ENCODE measurements at places on chromosomes 7 and 10. TPM values are rescaled to one million over a fixed set of nuclear protein-coding genes. Genes with fewer than 3 reads are reported as not detected.

GRCh38 chr10:97676770-97677581 is 10.1 kb downstream of the AVPI1 start:
- no peaks in the 10 kb centered on the region for H3K27me3 ChIP-seq
- peak overlapping the region; percentile 41 for H3K27ac ChIP-seq
- no peak for DNase-seq
- peaks cover 21% of the 10 kb centered on the region for H3K4me1 ChIP-seq
- peaks cover 64% of the 10 kb centered on the region for H3K36me3 ChIP-seq

- no peak for DNase-seq
- no peaks in the 10 kb centered on the region for H3K36me3 ChIP-seq
- no peak overlapping the region for H3K4me3 ChIP-seq
- H3K4me1 ChIP-seq, result peaks cover 32% of the 10 kb centered on the region
Measured at GRCh38 chr7:36563706-36564327, 160.5 kb downstream of the AOAH start.

DNA sequence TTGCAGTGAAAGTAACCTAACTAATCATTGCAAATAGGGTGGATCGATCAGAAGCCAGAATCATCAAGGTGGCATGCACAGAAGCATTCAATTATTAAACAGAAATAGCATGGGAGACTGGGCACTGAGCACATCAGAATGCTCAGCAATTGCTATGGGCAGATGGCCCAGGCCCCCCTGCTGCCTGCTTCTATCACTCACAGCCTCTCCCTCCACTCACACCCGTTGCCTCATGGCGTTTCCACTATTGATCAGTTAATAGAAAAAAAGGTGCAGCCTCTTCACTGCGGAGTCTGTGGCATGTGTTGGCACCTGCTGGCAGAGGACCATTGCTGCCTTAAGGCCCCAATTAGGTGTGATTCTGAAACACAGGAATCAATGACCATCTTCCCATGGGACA is 11.2 kb upstream of the HTR5A start:
- H3K4me1 ChIP-seq, result no peaks in the 10 kb centered on the region
- H3K27me3 ChIP-seq, result peaks cover 28% of the 10 kb centered on the region
- no peak for DNase-seq
- H3K4me3 ChIP-seq, result no peak overlapping the region
- H3K36me3 ChIP-seq, result no peaks in the 10 kb centered on the region

Gene LIPM
- not detected for total RNA-seq

Gene PURB
- total RNA-seq, result 50.2 TPM

Gene RADIL
- total RNA-seq, result 12.1 TPM

Gene IMPDH1
- 72.1 TPM for total RNA-seq
